ENCODE measurements at places on chromosomes 3 and 15. TPM values are rescaled to one million over a fixed set of nuclear protein-coding genes. Genes with fewer than 3 reads are reported as not detected.
A peak's percentile ranks its signal among the peaks of the same experiment; 100 is the strongest.

Gene RYR3
- polyA plus RNA-seq: 11.4 TPM

Gene DNAJC19
- 66.4 TPM for polyA plus RNA-seq

Gene ALDH1A2
- polyA plus RNA-seq: 68.2 TPM

Gene LRTM1
- not detected for polyA plus RNA-seq

Gene PPP1R14D
- polyA plus RNA-seq: 0.44 TPM

Gene SLC28A2
- 0.28 TPM for polyA plus RNA-seq

DNA sequence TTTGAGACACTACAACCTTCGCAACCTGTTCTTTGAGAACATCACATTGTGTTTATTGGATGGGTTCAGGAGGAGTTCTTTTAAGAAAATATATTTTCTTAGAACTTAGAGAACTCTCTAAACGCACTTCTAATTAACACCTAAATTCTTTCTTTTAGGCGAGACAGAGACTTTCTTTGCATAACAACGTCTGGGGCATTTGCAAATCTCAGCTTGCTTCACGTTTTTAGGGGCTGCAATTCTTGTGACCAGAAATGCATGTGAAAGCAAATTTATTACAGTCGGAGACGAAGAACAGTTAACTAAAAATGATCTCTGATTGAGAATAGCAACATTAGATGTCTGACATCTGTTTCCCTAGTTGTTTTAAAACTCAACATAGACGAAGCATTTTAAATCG is 568.3 kb upstream of the ZNF717 start:
- no peak for DNase-seq

DNA sequence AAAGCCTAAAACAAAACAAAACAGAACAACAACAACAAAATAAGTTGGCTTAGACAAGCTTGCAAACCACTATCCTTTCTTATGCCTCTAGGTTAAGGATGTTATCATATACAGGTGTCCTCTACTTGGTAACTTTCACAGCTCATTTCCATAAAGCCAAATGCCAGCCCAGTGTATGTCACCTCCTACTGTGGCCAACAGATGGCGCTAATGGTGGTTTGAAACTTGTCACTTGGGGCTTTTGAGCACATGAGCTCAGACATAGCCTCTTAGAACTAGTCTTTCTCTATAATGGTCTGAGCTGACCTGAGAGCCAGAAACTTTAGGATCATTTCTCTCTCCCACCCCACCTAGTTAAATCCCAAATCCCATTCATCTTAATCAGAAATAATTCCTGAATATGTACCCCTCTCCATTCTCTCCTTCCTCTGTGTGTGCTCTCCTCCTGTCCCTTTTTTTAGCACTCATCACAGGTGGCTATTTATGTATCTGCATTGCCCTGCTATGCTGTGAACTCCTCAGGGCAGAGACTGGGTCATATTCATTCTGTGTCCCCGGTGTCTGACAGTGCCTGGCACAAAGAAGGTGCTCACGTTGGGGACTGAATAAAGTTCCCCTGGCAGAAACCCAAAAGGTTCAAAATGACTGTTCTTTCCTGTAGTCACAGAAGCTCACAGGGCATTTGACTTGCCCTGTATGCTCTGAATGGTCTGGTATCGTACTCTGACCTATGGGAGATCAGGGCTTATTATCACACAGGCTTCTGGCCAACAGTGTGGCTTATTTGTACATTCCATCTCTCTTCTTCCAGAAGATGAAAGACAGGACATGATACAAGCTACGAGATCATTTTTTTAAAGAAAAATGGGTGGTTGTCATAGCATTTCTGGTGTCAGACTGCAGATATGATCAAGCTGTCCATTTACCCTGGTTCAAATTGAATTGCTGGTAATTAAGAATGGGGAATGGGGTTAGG is 319.3 kb upstream of the AZI2 start:
- peak; percentile 47 for DNase-seq

GRCh38 chr3:94293793-94294195 is 230.9 kb downstream of the NSUN3 start:
- no peak for DNase-seq

DNA sequence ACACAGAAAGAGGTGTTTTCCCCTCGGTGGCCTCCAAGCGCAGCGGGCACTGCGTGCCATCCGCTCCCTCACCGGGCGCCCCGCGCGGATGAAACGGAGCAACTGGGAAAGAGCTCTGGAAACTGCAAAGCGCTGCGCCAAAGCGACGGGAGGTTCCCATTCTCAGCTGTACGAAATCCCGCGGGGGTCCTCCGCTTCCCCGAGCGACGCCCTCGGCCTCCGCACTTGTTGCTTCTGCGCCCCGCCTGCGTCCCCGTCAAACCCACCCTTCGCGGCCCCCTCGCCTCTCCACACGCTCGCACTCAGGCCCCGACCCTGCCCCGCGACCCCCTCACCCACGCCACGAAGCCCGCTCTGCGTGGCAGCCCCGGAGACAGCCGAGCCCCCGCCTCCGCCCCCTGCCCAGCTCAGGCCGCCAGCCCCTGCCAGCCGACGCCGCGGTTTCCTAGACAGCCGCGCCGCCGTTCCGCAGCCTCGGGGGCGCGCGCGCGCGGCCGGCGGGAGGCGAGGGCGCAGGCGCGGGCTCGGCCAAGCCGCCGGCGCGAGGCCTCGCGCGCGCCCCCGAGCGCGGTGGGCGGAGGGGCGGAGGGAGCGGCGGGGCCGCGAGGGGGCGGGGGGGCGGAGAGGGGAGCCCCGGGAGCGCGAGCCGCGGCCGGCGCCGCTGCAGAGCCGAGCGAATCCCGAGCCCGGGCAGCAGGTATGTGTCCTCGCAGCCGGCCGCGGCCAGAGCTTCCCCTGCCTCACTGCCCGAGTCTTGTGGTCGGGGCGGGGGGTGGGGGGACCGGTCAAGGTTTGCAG is at the start of gene TMEM266:
TMEM266 (plus strand) TSS at position 666 of the 798 bp plus-strand sequence. CDS start 74,279 bp downstream, outside the sequence.
- DNase-seq: peak; percentile 85

- no peak for DNase-seq
These were observed 272.7 kb downstream of the DOCK3 start for GRCh38 chr3:50947419-50947818.

DNA sequence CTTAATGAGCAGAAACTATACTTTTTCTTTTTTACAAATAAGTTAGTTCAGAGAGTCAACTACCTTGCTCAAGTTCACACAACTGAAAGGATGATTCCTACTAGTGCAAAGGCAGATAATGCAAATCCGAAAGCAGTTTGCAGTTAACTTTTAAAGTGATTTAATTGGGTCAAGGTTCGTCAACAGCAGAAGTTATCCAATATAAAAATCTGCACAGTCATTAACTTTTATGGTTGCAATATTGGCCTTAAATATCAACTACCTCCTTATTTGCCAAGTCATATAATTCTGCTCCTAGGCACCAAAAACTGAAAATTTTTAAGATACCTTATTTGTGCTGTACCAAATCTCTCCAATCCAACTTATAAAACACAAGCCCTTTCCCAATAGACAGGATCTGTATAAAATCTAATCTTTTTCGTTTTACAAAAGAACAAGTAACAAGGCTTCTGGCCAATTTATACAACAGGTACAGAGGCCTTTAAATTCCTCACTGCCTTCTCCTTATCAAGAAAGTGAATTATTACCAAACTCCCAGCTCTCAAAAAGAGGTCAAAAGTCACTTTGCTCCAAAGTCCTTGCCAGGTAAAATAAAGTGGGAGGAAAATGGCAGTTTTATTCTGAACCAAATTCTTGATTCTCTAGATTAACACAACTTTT is 416.6 kb upstream of the NECTIN3 start:
- no peak for DNase-seq

DNA sequence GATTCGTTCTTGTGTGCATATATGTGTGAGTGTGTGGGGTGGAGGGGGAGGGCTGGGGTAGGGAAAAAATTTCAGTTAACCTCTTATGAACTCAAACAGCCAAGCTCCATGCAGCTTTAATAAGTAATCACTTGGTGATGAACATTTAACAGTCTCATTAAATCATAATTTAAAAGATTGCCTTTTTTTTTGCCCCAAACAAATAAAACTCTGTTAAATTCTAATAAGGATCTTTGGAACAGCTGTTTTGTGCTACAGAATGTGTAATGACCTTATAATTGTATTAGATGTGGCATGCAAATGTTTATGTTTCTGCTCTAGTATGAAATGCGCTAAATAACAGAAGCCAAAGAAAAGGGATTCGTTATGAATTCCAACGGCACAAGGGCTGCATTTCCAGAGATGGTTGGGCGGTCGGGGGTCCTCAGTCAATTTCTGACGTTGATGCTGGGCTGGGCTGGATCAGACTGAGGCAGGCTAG is 80.0 kb upstream of the RORA start:
- DNase-seq: no peak

GRCh38 chr3:51969841-51970240 is 2.6 kb upstream of the PCBP4 start:
- no peak for DNase-seq

DNA sequence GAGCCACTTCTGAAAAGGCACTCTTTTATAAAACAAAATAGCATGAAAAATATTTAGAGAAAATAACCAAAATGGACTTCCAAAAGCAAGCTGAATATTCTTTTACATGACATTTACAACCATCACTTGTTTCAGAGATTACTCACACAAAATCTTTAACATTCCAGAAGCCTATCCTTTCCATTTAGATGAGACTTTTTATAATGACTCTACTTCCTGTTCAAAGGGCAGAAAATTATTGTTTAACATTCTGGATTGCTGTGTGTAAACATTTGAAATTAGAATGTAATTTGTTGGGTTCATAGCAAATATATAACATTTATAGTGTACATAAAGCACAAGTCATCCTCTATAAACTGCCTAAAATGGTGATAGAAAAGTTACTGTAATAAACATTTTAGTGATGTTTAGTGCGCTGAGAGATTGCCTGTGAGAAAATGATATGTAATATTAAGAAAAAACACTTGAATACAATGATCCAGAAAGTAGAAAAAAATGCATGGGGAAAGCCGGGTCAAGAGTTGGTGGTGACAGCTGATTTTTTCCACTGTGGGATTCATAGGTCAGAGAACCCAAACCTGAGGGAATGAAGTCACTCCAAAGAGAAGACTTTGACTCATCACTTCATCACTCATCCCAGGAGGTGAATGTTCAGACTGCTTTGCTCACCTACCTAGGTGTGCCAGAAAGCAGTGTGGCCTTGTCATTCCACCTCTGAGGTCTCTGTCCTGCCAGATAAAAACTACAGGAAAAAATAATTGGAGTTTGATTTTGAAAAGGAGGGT is 305.8 kb downstream of the ARPP21 start:
- DNase-seq: no peak

DNA sequence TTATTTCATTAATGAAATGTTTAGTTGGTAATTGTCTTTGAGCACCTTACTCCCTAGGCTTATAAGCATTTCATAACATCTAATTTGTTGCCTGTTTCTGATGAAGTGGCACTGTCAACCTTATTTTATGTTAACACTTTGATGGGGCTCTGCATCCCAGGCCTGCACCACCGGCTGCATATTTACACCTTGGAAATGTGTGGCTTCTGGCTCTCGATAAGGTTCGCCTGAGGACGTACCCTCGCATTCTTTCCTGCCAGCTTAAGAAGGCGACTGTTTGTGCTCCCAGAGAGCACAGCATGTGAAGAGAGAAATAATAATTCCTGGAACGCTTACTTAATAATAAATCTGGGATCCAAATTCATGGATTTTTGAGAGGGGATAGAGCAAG is 763.3 kb upstream of the CFAP20DC start:
- no peak for DNase-seq

- no peak for DNase-seq
These were observed at the start of gene POPDC2 for GRCh38 chr3:119660474-119661440. Gene POPDC2, minus strand, starts transcription at chr3:119660589. Its CDS starts 166 bp downstream, at chr3:119660423.

- DNase-seq: no peak
These were observed 133.3 kb downstream of the GRM7 start for GRCh38 chr3:6994081-6994668.

- no peak for DNase-seq
These were observed 414.2 kb upstream of the CCDC54 start for GRCh38 chr3:106962993-106963392.

GRCh38 chr3:111861391-111861790 is 2.3 kb downstream of the PHLDB2 start:
- no peak for DNase-seq

DNA sequence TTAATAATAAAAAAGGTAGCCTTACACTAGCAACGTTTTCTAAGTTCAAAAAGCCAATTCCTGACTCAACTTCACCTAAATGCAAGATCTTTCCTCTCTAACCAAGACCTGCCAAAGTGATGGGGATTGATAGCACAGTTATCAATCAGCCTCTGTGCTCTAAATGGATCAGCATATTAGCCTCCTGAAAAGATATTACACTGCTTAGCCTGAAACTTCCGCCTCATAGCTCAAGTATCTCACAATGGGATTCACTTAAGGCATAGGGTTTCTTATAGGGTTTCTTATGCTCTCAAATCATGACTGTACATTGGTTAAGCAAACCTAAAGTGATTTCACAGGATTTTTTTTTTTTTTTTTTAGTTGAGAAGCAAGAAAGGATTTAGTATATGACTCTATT is 436 bp upstream of the SLC9A9 start:
- no peak for DNase-seq

DNA sequence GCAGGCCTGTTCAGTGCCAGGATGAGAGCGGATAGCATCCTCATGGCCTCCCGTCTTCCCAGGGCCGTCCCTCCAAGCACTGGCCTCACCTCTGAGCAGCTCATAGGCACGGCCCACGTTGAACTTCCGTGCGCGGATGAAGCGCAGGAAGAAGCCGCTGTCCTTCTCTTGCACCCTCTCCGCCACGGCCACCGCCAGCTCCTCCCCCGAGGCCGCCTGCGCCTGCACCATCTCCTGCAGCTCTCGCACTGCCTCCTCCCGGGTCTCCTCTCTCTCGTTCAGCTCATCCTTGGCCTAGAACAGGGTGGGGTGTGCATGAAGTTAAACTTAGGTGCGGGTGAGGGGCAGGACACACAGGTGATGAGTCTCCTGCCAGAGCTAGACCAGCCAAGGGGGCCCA is 4.3 kb downstream of the RLBP1 start:
- DNase-seq: no peak

DNA sequence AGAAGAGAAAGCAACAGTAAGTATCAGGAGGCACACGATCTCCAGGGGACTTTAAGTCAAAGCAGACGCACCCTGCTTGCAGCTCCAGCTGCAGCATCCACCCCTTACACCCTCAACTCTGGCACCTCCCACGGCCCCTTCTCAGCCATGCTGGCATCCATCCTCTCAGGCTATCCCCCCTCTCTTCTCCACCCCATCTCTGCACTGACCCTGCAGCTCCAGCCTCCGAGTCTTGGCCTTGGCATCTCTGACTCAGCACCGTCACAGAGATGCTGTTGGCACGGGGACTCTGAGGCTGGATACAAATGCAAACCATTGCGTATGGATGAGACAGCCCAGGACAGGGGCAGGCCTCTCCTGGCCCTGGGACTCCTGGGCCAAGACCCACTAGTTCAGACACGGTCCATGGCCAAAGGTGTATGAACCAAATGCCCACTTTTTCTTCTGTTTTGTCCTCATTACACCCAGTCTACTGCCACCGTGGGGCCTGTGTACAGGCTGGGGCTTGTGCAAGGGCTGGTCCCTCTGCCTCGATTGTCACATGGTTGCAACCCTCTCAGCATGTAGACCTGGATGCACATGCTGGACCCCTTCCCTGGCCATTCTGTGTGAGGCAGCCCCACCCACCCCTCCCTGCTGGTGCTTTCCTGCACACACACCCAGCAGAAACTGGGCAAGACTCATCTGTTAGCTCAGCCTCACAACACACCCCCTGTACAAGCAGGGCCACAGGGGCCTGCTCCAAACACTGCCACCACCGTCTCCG is 18.7 kb upstream of the ZXDC start:
- DNase-seq: no peak

All from left lung (tissue), 14 donors.